Memory B cell (primary cell): ENCODE measurements at places on chromosomes 6 and 20.

DNA sequence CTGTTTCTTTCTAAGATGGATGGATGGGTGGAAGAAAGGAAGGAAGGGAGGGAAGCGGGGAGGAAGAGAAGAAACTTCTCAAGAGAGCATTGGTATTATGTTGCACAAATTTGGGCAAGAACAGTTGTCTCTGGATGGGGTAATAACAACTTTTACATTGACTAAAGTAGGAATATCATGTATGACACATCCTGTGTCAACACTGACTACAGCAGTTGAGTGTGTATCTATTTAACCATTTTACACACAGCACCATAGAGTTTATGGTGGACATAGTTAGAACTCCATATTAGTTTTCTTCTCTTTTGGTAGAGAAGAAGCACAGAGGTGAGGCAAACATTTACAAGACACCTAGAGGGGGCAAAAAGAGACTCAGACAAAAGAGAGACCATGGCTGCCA, 44.2 kb upstream of the RNF146 start:
- no peak for DNase-seq

GRCh38 chr20:34017610-34018009, 23.9 kb downstream of the RALY start:
- DNase-seq, result no peak

- no peak for DNase-seq
Observed at GRCh38 chr6:130928158-130928912, 101.1 kb downstream of the SMLR1 start.

GRCh38 chr6:77089776-77090175, 373.5 kb downstream of the HTR1B start:
- DNase-seq, result no peak
